ENCODE measurements at places on chromosomes 4 and X.

GRCh38 chr4:158056689-158057245 lies 116.1 kb downstream of the GASK1B start:
- no peaks in the 10 kb centered on the region for H3K4me1 ChIP-seq
- no peak overlapping the region for H3K4me3 ChIP-seq
- no peaks in the 10 kb centered on the region for H3K36me3 ChIP-seq
- no peaks in the 10 kb centered on the region for H3K27me3 ChIP-seq
- no peak overlapping the region for H3K27ac ChIP-seq

GRCh38 chr4:88722828-88723227 lies 25.2 kb upstream of the NAP1L5 start:
- peaks cover 6% of the 10 kb centered on the region for H3K36me3 ChIP-seq
- DNase-seq = no peak
- H3K4me1 ChIP-seq = peaks cover 18% of the 10 kb centered on the region
- no peaks in the 10 kb centered on the region for H3K27me3 ChIP-seq

DNA sequence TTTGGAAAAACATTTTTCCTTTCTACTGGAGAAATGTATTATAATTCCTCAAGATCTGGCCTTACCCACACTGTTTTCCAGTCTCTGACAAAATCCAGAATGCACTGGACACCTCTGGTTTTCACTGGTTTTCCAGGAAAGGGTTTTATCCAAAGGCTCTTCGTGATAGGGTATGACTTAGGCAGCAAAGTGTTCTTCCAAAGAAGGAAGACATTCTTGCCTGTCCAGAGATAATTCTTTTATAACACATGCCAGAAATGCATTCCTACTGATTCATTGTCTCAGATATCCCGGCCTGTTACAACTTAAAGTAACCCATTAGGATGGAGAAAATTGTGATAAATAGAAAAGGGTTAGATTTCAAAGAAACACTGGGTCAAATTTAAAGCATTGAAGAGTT lies 2343.1 kb downstream of the PCDH7 start:
- H3K4me3 ChIP-seq = no peak overlapping the region
- peaks cover 13% of the 10 kb centered on the region for H3K4me1 ChIP-seq
- no peaks in the 10 kb centered on the region for H3K36me3 ChIP-seq
- H3K27me3 ChIP-seq = no peaks in the 10 kb centered on the region
- no peak overlapping the region for H3K27ac ChIP-seq

DNA sequence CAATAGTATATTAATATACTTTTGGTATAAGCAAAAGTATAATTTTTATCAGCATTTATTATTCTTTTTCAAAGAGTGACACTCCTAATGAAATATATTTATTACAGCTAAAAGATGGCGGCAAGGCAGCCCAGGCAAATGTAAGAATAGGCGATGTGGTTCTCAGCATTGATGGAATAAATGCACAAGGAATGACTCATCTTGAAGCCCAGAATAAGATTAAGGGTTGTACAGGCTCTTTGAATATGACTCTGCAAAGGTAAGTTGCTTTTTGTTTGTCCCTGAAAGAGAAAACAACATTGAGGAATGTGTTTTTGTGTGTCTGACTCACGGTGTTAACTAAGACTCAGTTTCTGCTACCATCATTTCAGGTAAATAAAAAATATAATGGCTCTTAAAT lies 71.9 kb downstream of the PDLIM5 start:
- no peak overlapping the region for H3K27ac ChIP-seq
- no peaks in the 10 kb centered on the region for H3K27me3 ChIP-seq
- peaks cover 21% of the 10 kb centered on the region for H3K4me1 ChIP-seq
- H3K4me3 ChIP-seq = no peak overlapping the region

- H3K27ac ChIP-seq = no peak overlapping the region
- no peaks in the 10 kb centered on the region for H3K27me3 ChIP-seq
- no peaks in the 10 kb centered on the region for H3K36me3 ChIP-seq
- no peak overlapping the region for H3K4me3 ChIP-seq
These were observed 727.6 kb downstream of the TRAM1L1 start for GRCh38 chr4:116357758-116358157.

DNA sequence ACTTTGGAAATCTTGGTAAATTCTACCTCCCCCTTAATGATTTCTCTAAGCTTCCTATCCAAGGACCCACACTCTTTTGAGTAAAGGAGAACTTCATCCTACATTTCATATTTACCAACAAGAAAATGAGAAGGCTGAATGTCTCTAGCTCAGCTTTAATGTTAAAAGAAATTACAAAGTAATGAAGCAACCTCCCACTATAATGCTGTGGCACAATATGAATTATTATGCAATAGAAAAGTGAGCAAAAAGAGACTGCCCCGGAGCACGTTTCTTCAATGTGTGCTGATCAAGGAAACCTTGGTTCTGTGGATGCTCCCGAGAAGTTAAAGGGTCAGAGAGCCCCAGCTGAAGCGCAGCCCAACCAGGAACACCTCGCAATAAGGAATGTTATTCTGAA lies 9.1 kb upstream of the TBC1D1 start:
- no peaks in the 10 kb centered on the region for H3K36me3 ChIP-seq
- no peaks in the 10 kb centered on the region for H3K4me1 ChIP-seq
- H3K27ac ChIP-seq = no peak overlapping the region

GRCh38 chr4:56149591-56149990 lies 200.8 kb downstream of the CEP135 start:
- H3K36me3 ChIP-seq = no peaks in the 10 kb centered on the region
- H3K4me3 ChIP-seq = no peak overlapping the region
- no peak overlapping the region for H3K27ac ChIP-seq
- no peaks in the 10 kb centered on the region for H3K4me1 ChIP-seq
- no peak for DNase-seq

- no peaks in the 10 kb centered on the region for H3K4me1 ChIP-seq
- no peak overlapping the region for H3K4me3 ChIP-seq
- no peak for DNase-seq
- no peak overlapping the region for H3K27ac ChIP-seq
- H3K36me3 ChIP-seq = no peaks in the 10 kb centered on the region
These were observed 33.3 kb upstream of the ZNF280C start for GRCh38 chrX:130301977-130302376.

DNA sequence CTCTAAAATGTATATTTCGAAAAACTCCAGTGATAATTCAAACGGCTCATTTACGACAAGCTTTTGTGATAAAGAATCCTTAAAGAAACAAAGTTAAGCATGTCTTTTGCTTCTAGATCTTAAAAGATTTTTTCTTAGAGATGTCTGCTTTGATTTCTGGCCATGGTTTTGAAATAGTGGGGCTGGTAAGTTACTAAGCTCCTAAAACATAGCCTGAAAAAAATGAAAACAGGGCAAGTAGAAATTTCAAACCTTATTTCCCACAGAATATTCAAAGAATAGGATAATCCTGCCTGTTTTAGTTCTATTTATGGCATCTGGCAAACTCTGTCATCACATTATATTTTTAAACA lies 318.3 kb downstream of the ARHGAP24 start:
- no peaks in the 10 kb centered on the region for H3K4me1 ChIP-seq
- H3K27me3 ChIP-seq = no peaks in the 10 kb centered on the region
- no peak overlapping the region for H3K27ac ChIP-seq
- no peaks in the 10 kb centered on the region for H3K36me3 ChIP-seq
- H3K4me3 ChIP-seq = no peak overlapping the region

DNA sequence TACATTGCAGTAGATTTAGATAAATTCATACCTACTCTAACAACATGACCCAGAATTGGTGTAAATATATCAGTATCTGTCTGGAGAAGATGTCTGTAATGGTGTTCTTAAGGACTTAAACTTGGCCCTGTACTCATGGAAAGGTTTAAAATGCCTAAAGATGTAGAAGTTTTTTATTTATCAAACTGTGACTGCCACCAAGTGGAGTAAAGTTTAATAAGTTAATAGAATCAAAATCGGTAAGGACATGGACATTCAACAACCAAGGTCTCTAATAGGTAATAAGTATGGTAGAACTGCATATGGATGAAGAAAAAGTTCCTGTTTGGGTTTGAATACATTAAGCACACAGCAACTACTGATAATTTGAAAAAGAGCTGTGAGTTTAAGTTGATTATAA lies 474.0 kb upstream of the NDST3 start:
- H3K27ac ChIP-seq = no peak overlapping the region
- H3K27me3 ChIP-seq = no peaks in the 10 kb centered on the region
- H3K4me1 ChIP-seq = no peaks in the 10 kb centered on the region
- DNase-seq = no peak

DNA sequence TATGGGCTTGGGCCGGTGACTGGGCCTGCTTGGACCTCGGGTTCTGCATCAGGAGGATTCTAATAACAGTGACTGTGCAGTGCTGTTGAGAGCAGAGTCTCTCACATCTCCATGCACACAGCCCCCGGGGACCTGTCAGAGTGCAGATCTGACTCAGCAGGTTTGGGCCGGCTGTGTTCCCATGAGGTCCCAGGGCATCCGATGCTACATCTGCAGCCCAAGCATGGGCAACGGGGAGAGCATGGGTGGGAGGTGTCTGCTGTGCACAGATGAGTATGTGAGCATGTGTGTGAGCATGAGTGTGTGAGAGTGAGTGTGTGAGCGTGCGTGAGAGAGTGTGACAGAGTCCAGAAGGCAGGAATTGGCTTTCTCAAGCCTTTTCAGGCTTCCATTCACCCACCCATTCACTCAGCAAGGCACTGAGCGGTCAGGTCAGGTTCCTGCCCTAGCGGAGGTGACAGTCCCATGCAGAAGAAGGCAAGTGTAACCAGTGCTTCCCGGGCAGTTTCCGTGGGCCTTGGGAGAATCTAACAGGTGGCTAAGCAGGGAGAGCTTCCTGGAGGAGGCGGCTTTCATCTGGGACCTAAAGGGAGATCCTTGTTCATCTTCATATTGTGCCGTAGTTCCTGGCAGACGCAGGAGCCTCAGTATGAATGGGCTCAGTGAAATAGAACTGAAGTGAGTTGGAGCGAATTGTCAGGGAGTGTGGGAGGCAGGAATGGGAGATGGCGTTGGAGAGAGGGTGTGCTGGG lies 62.6 kb downstream of the SORCS2 start:
- H3K27me3 ChIP-seq = no peaks in the 10 kb centered on the region
- no peaks in the 10 kb centered on the region for H3K4me1 ChIP-seq
- no peak for DNase-seq
- H3K36me3 ChIP-seq = no peaks in the 10 kb centered on the region
- H3K27ac ChIP-seq = no peak overlapping the region

- DNase-seq = no peak
- no peaks in the 10 kb centered on the region for H3K36me3 ChIP-seq
- no peak overlapping the region for H3K27ac ChIP-seq
- no peak overlapping the region for H3K4me3 ChIP-seq
- H3K27me3 ChIP-seq = no peaks in the 10 kb centered on the region
These were observed 285.3 kb upstream of the RASGEF1B start for GRCh38 chr4:81756973-81757372.

DNA sequence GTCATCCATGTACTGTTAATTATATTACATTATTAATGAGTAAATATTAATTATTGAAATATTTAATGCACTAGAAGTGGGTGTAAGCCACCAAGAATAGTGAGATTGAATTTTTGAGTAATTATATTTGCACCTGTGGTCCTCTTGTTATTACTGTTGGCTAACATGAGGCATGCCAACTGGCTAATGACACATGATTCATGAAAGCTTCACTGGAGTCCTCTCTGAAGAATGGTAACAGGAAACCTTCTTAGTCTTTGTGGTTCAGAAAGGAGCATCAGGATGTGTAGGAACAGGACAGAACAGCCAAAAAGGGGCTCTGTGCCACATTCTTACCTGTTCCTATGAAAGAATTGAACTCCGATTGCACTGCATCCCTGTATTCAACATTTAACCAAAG lies 65.2 kb downstream of the SLC4A4 start:
- DNase-seq = no peak
- H3K4me1 ChIP-seq = no peaks in the 10 kb centered on the region
- no peak overlapping the region for H3K27ac ChIP-seq
- no peaks in the 10 kb centered on the region for H3K27me3 ChIP-seq
- H3K36me3 ChIP-seq = no peaks in the 10 kb centered on the region

- H3K27ac ChIP-seq = no peak overlapping the region
- no peak overlapping the region for H3K4me3 ChIP-seq
- no peak for DNase-seq
- H3K4me1 ChIP-seq = no peaks in the 10 kb centered on the region
- H3K27me3 ChIP-seq = no peaks in the 10 kb centered on the region
These were observed 909.1 kb downstream of the FAT4 start for GRCh38 chr4:126223784-126224407.

DNA sequence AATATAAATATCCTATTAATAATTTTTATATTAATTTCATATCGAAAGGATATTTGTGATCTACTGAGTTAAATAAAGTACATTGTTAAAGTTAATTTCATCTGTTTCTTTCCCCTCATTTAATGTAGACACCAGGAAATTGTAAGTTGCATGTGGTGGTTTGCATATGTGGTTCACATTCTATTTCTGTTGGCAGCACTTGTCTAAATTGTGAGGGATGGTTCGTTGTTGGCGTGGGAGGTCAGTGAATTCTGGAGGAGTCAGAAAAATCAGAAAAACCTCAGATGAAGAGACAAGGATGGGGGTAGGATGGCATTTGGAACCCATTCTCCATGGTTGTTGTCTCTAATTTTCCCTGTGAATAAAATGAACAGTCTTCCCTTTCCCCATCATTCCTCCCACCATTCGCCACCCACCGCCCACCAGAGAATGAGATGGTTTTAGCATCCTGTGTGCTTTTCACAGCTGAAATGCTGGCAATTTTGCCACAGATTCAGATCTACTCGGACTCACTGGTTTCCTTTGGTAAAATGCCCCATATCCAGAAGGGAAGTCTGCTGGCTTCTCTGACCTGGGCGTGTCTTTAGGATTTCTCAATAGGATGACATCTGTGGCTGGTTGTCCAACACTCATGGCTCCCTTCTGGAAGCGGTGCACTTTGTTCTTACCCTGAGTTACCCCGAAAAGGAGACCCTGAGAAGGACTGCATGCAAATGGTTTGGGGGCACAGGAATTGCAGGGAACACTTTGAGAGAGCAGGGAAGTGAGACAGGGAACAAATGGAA lies 52.3 kb downstream of the LGI2 start:
- peaks cover 9% of the 10 kb centered on the region for H3K4me1 ChIP-seq
- no peak overlapping the region for H3K4me3 ChIP-seq
- no peaks in the 10 kb centered on the region for H3K27me3 ChIP-seq
- H3K27ac ChIP-seq = peak overlapping the region; percentile 21
